ENCODE measurements at places on chromosomes 2 and 18.

DNA sequence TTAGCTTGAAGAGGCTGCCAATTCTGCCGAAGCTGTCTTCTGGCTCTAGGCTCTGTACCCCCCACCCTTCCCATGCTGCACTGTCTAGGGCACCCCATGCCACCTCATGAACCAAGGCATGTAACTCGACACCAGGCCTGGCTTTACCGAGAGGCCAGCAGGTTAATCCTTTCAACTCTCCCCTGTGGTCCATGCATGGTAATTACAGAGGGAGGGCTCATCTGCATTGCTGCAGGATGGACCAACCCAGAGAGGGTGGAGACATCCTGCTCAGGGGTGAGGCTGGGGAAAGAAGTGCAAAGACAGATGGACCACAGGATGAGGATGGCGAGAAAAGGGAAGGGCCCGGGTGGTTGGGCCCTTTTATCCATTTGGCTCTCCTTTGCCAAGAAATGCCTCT, 65.8 kb downstream of the KCTD1 start:
- no peak for DNase-seq

- DNase-seq, result peak; percentile 98
Measured at GRCh38 chr18:37537868-37538525, 27.6 kb downstream of the CELF4 start.

DNA sequence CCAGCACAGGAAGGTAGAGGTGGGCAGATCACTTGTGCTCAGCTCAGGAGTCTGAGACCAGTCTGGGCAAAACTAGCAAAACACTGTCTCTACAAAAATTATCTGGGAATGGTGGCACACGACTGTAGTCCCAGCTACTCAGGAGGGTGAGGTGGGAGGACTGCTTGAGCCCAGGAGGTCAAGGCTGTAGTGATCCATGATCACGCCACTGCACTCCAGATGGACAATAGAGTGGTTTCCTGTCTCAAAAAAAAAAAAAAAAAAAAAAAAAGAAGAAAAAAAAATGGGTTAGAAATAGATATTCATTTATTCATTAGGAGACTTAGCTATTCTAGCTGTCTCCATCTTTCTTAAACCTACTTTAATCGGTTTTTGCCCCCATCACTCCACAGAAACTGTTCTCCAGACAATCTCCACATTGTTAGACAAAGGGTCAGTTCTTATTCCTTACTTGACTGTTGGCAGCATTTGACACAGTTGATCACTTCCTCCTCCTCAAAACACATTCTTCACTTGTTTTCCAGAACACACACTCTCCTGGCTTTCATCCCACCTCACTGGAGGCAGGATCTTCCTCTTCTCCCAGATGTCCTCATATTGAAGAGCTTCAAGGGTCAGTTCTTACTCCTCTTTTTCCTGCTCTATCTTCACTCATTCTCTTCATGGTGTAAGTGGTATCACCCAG, 103.1 kb downstream of the DTNB start:
- no peak for DNase-seq

- no peak for DNase-seq
Measured at GRCh38 chr18:13625843-13626543, 100.4 kb downstream of the FAM210A start.

- no peak for DNase-seq
Measured at GRCh38 chr2:7007846-7008741, 90.9 kb downstream of the RNF144A start.

DNA sequence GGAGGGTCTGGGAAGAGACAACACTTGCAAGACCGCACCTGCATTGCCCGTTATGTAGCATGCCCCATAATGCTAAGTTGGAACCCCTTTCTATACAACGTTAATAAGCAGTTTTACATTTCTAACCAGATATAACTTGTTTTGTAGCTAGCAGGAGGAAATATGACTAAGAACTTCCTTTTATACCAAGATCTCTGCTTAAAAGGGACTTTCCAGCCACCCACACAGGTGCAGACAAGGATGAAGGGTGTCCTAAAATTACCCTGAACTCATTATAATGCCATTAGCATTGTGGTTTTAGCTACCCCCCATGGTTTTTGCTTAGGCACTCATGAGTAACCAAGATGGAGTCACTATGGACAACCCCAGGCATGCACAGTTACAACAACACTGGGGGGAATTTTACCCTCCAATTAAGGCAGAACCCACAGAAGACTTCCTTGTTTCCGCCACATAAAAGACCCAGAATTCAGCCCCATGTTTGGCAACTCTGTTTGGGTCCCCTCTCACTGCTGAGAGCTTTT, 362.8 kb downstream of the CBLN2 start:
- DNase-seq, result no peak

GRCh38 chr2:188130317-188130716, 161.4 kb upstream of the GULP1 start:
- DNase-seq, result no peak

DNA sequence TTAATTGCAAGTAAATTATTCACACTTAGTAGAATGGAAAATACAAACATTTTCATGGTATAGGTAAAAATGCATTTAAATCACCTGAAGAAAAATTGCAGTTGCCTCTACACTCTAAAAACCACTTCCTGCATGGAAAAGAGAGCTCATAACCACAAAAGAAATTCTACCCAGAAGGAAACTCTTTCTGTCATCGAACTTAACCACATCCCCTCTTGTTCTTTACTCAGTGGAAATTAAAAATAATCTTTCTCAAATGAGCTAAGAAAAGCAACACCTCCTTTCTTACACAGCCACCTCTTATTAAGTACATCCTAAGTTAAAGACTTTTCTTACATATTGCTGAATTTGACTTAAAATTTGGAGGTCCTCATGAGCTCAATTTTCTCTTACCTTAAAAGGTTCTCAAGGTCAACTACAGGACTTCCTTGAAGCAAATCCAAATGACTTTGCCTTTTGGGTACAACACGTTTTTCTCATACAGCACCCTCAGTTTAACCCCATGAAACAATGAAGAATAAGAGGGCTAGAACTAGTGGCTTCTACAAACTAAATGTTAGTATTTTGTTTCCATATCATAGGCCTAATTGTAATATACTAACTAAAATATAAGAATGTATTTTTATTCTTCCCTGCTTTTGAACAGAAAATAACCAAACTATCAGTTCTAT, 109.1 kb upstream of the CRIM1 start:
- DNase-seq, result no peak

DNA sequence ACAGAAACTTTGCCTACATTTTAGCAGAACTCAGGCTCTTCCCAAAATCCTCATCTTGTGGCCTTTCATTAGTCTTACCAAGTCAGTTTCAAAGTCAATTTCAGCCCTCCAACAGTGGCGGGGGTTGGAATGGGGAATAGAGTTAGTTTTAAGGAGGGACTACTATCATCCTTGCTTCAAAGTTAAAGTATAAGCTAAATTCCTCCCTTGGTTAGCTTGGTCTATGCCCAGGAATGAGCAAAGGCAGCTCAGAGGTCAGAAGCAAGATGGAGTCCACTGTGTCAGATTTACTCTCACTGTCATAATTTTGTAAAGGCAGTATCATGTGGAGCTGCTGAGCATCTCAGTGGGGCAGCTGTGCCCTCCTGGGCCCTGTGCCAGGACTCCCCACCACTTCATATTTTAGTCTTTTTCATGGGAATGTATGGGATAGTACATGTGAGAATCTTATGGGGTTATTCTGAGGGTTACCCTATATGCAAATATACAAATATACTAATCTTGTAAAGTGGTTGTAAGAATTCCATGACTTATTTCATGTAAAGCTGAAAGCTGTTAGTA, 145.2 kb upstream of the MMADHC start:
- DNase-seq, result no peak

- no peak for DNase-seq
Measured at GRCh38 chr2:157419031-157419575, 24.8 kb downstream of the CYTIP start.

DNA sequence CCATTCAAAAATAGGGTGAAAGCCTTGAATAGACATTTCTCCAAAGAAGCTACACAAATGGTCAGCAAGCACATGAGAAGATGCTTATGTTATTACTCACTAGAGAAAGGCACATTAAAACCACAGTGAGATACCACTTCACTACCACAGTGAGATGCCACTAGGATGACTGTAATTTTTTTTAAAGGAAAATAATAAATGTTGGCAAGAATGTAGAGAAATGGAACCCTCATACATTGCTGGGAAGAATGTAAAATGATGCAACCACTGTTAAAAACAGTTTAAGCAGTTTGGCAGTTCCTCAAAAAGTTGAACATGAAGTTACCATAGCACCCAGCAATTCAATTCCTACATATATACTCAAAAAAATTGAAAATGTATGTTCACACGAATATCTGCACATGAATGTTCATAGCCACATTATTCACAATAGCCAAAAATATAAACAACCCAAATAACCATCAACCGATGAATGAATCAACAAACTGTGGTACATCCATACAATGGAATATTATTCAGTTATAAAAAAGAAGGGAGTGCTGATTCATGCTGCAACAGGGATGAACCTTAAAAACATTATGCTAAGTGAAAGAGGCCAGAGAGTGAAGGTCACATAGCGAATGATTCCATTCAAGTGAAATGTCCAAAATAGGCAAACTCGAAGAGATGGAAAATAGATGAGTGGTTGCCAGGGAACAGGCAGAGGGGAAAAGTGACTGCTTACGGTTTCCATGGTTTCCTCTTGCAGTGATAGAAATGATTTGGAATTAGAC, 156.2 kb upstream of the NDUFV2 start:
- DNase-seq, result no peak

DNA sequence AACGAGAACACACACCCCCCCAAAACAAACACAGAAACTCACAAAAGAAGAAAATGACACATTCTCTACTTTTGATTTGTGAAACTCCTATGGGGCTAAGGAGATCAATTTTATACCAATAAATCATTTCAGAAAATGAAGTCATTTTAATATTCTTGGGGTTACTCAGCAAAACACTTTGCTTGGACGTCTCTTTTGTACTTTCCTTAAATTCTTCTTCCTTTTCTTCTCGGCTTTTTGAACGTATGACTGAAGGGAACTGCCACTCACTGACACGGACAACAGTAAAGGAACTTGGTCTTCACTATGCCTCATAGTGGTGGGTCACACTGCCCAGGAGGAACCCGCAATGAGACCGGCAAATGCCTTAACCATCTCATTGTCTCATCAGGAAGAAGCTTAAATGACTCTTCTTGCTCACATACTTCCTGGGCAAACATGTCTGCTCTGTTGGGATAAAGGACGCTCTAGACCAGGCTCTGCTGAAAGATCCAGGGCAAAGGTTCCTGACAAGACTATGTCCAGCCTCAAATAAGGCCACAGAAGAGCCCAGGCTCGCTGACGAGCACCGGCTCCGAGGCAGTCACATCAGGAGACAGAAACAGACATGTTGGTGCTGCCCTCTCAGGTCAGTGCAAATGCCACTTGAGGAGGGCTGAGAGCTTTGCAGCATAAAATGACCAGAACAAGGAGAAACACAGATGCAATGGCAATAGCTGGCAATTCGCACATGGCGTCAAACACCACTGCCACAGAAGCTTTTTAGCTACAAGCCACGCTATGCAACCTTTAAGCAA, 205.5 kb downstream of the TGIF1 start:
- no peak for DNase-seq

DNA sequence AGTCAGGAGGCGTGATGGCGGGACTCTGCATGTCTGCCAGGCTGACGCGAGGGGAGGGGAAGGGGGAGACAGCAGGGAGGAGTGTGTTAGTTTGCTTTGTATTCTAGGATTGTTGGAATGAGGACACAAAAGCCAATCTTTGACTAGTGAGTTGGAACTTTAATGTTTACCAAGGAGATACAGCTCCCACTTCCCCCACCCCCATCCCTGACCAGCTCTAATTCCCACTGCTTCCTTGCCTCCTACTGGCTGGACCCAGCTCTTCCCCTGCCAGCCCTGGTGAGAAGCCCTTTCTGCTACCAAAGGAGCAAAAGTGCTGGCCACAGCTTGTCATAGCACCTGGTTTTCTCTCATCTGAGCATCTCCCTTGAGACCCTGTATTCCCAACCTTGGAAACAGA, 84.5 kb downstream of the CELF4 start:
- DNase-seq, result no peak

DNA sequence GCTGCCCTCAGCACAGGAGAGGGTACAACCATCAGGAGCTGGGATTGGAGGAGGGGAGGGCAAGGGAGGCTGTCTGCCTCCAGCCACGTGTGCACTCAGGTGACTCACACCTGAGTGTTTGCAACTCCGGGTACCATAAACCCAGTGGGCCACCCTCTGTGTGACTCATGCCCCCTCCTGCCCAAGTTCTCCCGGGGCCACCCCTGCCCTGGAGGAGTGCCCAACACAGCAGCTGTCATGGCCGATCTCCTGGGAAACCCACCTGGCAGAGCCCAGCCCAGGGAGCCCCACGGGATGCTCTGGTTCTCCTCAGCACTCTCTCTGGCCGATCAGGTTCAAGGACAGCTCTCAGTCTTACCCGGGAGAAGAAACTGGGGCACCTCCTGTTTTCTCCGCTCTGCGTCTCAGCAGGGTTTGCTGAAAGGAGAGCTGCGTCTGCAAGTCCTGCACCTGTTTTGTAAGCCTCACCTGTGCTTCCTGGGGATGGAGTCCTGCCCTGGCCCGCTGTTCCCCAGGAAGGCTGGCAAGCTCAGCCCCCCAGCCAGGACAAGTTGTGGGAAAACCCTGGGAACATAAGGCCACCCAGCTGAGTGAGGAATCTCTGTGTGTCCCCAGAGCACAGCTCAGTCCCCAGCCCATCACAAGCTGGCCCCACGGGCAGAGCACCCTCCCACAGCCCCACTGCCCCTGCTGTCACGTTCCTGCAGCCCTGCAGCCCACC, 44.0 kb upstream of the UBE2F start:
- no peak for DNase-seq

Measured in HEK293T (cell line).